Liver (tissue), 10 donors: ENCODE measurements at places on chromosomes 6 and 20. TPM values are rescaled to one million over a fixed set of nuclear protein-coding genes. Genes with fewer than 3 reads are reported as not detected.
A peak's percentile ranks its signal among the peaks of the same experiment; 100 is the strongest.

DNA sequence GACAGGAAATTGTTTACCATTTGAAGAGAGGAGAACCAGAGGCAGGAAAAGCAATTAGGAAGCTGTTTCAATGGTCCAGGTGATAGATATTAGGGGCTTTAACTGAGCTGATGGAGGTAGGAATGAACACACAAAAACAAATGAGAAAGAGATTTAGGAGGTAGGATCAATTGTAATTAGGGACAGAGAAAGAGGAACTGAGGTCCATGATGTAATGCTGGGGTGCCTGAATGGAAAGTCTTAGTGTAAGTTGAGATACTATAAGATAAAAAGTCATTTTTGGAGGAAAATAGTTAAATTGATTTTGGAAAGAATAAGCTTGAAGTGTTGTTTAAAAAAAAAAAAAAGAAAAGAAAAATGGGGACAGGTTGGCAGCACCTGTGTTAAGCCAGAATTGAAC is 58.5 kb upstream of the B3GAT2 start:
- DNase-seq = no peak

DNA sequence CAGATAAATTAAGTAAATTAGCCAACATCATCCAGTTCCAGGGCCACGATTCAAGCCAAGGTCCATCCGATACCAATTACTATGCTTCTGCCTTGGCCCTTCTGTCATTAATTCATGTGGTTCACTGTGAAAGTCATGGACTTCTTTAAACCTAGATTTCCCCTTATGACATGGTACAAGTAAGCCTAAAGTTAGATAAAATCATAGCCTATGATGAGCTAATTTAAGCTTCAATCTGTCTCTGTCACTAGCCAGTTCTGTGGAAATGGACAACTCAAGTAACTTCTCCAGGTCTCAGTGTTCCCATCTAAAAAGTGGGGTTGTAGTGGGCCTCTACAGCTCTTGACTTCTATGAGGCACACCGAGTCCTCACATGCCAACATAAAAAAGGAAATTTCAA is 225.5 kb upstream of the MARCKS start:
- DNase-seq = no peak

DNA sequence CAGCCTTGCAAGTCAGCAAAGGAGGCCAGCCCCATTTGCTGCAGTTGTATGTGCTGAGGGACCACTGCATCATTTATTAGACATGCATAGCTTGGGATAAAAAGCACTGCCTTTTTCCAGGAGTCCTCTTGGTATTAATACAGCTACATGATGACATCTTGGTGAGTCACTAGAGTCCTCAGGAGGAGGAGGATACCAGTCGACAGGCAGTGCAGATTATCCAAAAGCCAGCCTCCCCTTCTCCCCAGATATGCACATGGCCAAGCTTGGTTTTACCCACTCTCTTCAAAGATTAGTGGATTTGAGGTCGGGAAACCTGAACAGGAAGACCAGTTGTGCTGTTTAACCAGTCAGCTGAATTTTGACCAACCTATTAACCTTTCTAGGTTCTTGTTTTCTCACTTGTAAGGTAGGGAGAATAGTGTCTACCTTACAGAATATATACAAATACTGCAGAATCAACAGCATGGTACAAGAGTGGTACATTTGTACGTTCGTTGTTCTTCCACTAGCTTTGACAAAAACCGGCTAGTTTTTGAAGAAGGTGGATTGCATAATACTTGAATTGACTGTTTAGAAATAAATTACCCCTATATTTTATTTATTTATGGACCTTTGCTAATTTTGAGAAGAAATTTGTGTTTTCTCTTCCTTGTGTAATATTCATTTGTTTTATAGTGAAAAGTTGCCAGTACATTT is 31.9 kb downstream of the VAPB start:
- no peak for DNase-seq

- no peak for DNase-seq
Observed at GRCh38 chr20:52461582-52461981, 270.0 kb upstream of the ZFP64 start.

DNA sequence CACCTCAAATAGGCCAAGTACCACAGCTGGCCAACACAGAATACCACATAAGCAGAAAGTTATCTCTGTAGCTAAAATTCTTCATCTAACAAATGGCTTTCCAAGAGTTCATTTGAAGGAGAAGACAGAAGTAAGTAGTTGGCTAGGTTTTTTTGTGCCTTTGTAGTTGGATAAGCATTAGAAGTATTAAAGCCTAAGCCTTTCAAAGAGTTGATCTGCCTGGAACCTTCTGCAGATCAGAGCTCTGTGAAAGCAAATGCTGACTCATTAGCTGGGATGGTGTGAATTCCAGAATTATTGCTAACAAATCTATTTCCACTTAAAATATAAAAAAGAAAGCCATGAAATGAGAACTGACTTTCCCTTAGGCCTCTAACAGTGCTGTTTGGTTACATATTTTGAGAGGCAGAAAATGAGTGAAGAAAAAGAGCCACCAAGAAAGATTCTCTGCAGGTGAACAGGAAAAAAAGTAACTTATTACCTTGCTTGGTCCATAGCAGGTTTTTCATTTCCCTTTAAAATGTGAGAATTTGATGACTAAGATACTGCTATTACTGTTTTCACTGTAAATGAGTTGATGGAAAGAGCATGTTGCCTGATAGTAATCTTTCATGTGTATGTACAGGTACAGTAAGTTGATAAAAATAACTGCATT is 763.2 kb upstream of the FLRT3 start:
- no peak for DNase-seq

GRCh38 chr6:34236443-34237315 is at the start of gene HMGA1:
Gene HMGA1, plus strand, starts transcription at chr6:34236873. Its CDS starts 3,908 bp downstream, at chr6:34240781.
- peak; percentile 90 for DNase-seq

LZTS3 gene
- total RNA-seq = 3.5 TPM

DNA sequence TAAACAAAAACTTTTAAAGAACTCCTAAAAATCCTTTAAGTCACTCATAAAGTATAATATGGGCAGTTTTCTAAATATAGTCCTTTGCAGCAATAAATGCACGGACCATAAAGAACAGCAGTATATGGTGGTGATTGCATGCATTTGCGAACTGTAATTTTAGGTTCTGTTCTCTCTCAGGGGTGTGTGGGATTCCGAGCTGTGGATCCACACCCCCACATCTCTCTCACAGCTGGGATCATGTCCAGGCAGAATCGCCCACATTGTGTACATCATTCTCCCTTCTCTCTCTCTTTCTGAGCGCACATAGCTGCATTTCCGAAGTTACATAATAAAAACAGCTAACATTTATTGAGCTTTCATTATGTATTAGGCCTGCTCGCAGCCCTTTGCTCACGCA is 28.6 kb downstream of the SLC52A3 start:
- no peak for DNase-seq

GRCh38 chr6:41549673-41550072 is 3.5 kb downstream of the FOXP4 start:
- no peak for DNase-seq

DNA sequence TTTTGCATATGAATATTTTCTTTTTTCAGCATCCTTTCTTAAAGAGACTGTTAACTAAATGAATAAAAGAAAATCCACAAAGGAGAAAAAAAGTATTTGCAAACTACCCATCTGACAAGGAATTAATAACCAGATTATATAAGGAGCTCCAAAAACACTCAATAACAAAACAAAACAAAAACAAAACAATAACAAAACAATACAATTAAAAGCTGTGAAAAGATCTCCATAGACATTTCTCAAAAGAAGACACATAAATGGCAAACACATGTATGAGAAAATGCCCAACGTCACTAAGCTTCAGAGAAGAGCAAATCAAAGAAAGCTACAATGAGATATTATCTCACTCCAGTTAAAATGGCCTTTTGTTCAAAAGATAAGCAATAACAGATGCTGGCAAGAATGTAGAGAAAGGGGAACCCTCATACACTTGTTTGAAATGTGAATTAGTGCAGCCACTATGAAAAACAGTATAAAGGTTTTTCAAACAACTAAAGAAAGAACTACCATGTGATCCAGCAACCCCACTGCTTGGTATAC is 1310.0 kb upstream of the EYS start:
- no peak for DNase-seq

GRCh38 chr6:141719476-141719875 is 413.2 kb upstream of the GJE1 start:
- DNase-seq = no peak

KIF25 gene
- total RNA-seq = not detected

SLA2 gene
- 1.6 TPM for total RNA-seq

- DNase-seq = no peak
Observed at GRCh38 chr20:48846516-48847492, 19.0 kb upstream of the PREX1 start.
